ENCODE measurements at places on chromosomes 12 and 14.

DNA sequence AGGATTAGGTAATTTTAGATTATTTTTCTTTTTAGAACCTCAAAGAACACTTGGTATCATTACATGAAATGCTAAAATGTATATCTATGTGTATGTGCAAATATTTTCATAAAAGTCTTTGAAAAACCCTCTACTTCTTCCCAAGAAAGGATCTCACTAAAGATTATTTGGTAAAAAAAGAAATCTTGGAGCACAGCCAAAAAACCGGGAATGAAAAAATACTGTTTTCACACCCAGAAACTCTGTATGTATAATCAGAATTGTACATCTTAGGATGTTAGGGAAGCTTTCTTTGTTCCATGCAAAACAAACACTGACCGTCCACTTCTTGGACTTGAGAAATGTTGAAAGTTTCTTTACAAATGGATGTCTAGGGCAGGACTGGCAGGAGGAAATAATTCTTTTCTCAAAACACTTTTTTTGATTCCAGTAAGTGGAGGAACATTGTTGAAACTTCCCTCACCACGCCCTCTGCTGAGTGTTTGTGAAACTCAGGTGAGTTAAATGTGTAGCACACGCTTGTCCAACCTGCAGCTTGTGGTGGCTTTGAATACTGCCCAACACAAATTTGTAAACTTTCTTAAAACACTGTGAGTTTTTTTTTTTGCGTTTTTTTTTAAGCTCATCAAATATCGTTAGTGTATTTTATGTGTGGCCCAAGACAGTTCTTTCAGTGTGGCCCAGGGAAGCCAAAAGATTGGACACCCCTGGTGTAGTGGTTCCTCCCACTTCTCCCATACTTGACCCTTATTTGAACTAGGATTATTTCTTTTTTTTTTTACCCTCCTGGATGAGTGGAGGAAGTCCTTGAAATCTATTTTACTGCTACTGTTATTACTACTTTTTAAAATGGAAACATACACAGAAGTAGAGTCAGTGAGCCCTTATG is 26.6 kb downstream of the FBXO34 start:
- no peak for DNase-seq

DNA sequence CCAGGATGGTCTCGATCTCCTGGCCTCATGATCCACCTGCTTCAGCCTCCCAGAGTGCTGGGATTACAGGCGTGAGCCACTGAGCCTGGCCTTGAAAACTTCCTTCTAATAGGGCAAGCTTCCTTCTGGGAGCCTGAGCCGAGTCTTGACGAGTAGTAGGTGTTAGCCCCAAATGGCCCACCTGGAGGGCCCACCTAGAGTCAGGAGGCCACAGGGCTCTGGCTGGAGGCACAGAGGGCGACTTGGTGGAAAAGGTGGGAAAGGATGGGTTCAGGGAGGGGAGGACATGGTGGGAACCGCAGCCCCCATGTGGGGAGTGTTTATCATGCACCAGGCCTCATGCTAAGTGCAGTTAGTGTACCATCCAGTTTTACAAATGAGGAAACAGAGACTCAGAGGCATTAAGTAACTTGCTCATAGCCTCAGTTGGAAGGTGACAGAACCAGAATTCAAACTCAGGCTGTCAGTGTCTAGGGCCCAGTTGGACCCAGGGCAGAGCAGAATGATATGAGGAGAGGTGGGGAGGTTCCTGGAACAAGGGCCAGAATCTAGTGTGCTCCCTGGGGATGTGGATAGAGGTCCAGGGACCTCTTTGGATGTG is 3.1 kb upstream of the LRP1-AS start:
- no peak for DNase-seq

GRCh38 chr14:67385120-67385519 is 25.0 kb downstream of the EIF2S1 start:
- DNase-seq: no peak

DNA sequence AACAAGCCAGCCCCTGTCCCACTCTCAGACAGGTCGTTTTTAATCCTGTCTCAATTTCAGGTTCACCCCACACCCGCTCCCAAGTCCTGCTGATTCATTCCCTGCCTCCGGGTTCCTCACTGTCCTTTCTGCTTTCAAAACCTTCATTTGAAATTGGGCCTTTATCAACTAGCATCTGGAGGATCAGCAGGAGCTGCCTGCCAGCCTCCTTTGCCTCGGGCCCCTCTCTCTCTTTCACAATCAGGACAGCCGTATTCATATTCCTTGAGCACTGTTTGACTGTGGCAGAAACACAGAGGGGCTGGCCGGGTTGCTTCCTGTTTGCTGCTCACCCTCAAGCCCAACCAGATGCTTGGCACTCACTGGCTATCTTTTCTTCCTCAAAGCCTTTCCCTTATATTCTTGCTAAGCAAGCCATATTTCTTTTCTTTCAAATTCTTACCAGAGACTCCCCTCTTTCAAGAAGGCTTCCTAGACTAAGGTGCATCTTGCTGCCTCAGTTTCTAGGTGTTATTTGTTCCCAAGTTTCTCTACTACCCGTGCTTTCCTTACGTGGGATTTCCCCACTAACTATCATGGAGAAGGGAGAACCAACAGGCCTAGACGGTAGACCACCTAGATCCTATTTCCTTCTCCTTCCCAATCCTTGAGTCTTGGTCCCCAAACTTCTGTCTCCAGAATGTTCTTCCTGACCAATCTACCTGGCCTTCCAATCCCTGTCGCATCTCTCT is 3.0 kb downstream of the GALNT6 start:
- peak; percentile 62 for DNase-seq

DNA sequence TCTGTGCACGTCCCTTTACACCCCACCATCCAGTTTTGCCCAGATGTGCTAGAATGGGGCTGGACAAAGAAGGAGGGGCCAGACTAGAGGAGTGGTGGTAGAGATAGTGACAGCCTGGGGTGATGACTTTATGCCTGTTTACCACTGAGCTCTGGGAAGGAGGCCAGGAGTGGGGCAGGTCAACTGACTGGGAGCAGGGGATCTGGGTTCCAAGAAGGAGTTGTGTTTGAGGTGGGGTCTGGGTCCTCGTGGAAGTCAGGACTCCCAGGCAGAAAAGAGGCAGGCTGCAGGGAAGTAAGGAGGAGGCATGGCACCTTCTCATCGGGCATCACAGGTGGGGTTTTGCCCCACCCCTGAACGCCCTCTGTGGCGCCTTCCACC is 315 bp downstream of the LTB4R2 start:
- no peak for DNase-seq

DNA sequence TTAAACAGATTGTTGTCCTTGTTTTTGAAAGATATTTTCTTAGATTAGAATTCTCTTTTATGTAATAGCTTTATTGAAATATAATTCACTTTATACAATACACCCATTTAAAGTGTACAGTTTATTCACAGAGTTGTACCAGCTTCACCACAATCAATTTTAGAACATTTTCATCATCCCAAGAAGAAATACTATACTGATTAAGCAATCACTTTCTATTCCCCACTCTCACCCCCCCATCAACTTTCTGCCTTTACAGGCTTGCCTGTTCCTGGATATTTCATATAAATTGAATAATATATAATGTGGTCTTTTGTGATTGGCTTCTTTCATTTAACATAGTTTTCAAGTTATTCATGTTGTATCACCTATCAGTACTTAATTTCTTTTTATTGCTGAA is 44.4 kb downstream of the ARHGAP5 start:
- no peak for DNase-seq

- peak; percentile 74 for DNase-seq
These were observed 1.3 kb downstream of the VASH1 start for GRCh38 chr14:76762411-76763095.

GRCh38 chr12:129083121-129083840 is 230.0 kb downstream of the GLT1D1 start:
- DNase-seq: no peak

GRCh38 chr12:22668441-22668840 is 43.5 kb downstream of the ETNK1 start:
- DNase-seq: no peak

DNA sequence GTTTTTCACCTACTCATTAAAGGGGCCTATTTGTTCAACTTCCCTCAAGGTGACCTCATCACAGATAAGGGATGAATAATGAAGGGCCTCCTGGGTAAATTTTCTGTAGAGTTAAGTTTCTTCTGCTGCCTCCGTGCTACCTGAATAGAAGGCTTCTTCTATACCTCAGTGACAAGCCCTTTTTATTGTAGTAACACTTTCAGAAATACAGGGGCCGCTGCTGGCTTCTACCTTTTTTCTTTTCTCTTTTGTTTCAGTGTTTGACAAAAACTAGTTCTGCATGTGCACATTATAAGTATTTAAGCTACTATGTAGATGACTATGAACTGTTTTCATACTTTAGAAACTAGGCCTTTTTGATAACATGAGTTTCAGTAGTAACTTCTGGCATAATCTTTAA is 207.0 kb downstream of the NAV3 start:
- DNase-seq: no peak

DNA sequence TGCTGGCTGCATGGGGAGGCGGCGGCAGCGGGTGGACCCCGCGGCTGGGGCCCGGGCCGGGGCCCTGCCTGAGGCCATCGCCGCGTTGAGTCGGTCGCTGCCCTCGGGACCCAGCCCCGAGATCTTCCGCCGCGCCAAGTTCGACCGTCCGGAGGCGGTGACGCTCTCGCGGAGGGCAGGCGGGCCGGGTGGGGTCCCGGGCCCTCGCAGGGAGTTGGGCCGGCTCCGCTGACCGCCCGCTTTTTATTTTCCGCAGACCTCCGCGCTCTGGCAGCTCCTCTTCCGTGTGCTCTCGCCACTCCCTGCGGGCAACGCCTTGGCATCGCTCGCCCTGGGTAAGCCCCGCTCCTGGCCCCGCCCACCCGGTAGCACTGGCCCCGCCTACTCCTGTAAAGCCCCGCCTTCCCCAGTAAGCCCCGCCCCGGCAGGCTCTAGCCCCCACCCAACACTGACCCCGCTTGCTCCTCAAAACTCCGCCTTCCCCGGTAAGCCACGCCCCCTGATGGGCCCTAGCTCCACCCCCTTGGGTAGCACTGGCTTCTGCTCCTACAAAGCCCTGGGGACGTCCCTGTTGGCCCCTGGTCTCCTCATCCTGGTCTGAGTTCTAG is 424 bp downstream of the TEDC1 start:
- no peak for DNase-seq

- no peak for DNase-seq
These were observed 40.8 kb upstream of the OASL start for GRCh38 chr12:121079736-121080272.

- no peak for DNase-seq
These were observed 69.8 kb downstream of the ANO6 start for GRCh38 chr12:45285717-45286116.

- no peak for DNase-seq
These were observed 13.7 kb downstream of the CFL2 start for GRCh38 chr14:34700622-34701130.

All from brain (organoid and tissue), 16 donors.